ENCODE measurements at places on chromosomes 6 and 20.

- no peak for DNase-seq
Measured at GRCh38 chr20:50308166-50308512, 117.5 kb downstream of the CEBPB start.

DNA sequence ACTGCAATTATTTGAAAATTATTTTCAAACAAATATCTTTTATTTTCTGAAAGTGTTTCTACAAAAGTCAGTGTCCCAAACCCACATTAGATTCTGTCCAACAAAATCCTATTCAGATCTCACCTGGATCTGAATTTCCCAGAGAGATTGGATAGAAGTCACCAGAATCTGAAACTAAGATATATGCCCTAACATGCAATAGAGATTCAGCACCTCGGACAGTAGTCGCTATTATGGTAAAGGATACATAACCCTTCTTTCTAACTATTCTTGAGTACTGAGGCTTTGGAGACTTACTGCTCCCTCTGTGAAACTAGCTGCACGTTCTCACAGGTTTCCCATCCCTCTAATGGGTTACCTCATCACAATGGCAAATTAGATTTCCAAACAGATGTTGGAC lies 151.4 kb downstream of the ID4 start:
- DNase-seq = no peak

DNA sequence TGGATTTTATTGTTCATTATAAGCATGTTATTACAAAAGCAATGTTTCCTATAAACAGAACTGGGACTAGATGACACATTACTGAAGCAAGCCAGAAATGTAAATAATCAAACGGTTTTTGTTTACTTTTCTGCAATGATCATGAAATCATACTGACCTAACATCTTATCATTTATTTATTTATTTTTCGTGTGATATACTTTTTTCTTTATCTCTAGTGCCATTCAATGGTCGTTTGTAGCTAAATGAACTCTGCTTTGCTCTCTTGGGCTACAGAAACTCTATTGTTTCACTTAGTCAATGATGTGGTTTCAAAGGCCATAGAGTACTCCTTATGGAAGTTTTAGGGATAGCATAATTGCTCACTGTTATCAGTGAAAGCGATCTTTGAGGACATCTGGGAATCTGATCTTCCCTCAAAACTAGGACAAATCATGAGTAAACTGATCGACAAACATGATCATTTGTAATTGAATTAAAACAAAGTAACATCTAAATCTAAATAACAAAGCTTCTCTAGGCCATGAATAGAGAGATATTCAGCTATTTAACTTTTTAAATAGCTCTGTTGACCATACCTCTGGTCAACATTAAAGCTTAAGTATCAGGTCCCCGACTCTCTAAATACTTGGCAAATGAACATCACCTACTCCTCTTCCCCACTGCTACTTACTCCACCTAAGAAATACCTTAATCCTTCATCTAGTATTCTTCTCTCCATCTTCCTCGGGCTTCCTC lies 933.4 kb downstream of the TFAP2A start:
- peak; percentile 43 for DNase-seq

GRCh38 chr20:64057628-64058498 lies 5.1 kb upstream of the TCEA2 start:
- peak; percentile 79 for DNase-seq

DNA sequence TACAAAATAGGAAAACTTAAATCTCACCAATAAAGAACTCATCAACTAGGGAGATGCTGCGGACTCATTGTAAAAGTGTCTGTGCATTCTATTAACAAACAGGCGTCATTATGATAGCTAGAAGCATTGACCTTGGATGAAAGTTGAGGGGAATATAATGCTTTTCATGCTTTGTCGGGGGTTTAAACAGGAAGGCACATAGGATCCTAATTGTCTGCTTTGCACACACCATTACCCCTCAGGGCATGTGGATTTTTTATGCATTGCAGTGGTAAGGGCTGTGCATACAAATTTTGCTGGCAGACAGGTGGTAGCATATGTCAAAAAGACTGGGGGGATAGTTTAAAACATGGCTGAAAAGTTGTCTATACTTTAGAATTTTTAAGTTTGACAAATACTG lies 447.9 kb upstream of the PLCB4 start:
- DNase-seq = no peak

DNA sequence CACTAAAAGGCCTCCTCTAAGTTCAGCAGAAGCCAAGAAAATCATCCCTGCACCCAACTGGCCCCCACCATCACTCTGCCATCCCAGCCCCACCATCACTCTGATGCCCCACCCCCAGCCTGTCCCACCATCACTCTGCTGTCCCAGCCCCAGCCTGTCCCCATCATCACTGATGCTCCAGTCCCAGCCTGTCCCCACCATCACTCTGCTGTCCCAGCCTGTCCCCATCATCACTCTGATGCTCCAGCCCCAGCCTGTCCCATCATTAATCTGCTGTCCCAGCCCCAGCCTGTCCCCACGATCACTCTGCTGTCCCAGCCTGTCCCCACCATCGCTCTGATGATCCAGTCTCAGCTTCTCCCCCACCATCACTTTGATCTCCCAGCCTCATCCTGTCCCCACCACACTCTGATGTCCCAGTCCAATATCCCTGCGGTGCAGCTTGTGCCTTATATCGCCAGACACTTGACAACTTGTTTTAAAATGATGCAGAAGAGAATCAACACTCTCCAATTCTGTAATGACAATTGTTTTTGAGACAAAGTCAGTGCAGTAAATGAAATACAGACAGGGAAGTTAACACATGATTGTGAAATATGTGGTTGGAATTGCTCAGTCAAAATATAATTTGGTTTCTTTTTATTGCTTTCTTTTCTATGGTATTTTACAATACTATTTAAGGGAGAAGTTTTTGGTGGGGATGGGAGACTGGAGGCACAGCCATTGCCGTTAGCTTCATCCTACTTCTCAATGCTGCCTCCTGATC lies 100.8 kb downstream of the TNFAIP3 start:
- DNase-seq = peak; percentile 53

DNA sequence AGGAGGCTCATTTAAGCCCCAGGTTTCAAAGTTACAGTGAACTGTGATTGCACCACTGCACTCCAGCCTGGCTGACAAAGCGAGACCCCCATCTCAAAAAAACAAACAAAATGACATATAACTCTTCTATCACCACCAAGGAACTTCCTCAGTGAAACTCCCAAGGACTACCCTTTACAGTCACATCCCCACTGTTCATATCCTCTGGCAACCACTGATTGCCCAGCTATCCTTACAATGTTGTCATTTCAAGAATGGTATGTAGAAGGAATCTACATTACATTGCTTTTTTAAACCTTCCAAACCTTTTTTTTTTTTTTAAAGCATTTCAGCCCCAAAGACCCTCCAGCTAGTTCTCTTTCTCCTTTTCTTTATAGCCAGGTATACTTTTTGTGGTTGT lies 123.1 kb upstream of the CARMIL1 start:
- DNase-seq = no peak

DNA sequence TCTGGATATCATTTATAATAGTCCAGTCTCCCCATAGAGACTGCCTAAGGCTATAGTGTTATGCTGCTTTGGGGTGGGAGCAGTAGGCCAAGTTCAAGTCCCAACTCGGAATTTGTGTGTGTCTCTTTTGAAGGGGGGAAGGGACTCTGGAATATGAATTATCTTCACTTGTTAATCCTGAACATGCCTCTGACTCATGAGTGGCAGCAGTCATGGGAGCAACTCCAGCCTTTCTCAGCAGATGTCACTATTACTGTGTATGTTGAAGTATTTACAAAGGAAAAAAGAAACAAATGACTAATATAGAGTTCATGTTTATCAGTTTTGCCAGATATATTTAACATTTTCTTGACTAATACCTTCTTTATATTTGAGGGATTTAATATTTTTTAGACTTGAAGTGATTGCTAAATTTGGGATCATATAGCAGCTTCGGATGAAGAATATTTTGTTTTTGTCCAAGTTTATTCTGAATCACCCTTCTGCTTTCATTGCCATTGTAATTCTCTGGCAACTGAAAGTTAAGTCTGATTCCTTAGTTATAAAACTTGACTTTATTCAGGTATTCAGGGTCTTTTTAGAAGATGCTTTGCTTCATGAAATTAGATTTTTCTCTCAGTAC lies 23.4 kb downstream of the FAM217A start:
- peak; percentile 85 for DNase-seq

DNA sequence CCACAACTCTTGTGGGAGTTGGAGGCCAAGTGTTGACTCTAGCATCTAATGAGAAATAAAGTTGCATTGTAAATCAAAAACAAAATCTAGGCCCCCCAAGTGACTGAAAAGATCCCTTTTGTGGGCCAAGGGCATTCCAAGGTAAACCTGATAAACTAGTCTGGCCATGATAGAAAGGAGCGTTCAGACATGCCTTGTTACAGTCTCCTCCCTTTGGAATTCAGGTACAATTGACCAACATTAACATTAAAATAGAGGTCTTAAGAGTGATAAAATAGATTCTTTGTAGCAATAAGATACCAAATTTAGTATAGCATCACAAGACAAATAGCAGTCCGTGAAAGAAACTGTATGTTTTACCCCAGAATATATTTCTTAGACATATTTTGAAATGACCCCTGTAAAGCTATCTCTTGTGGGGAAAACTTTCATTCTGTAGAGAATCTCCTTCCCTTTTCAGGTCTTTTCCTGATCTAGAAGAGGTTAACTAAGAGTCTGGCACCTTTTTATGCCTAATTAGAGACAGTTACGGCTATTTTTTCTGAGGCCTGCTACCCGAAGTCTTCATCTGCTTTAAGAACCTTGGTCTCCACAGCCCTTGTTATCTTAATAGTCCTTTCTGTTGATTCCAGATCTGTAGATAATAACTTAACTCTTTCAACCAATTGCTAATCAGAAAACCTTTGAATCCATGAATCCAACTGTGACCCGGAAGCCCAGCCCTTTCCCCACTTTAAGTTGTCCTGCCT lies 495.4 kb upstream of the MMS22L start:
- no peak for DNase-seq

DNA sequence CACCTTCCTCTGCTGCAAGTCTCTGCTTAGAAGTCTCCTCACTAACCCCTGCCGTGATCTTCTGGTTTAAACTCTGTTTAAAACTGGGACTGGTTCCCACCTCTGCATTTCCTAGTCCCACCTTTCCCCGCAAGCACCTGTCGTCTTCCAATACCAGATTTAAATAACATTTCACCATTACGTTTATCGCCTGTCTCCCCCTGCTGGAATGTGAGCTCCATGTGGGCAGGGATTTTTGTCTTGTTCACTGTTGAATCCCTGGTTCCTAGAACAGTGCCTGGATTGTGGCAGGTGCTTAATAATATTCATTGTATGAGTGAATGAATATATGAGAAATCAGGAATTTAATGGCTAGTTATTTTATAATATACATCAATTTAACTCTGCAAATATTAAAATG lies 2.7 kb downstream of the GUCA1A start:
- DNase-seq = no peak

DNA sequence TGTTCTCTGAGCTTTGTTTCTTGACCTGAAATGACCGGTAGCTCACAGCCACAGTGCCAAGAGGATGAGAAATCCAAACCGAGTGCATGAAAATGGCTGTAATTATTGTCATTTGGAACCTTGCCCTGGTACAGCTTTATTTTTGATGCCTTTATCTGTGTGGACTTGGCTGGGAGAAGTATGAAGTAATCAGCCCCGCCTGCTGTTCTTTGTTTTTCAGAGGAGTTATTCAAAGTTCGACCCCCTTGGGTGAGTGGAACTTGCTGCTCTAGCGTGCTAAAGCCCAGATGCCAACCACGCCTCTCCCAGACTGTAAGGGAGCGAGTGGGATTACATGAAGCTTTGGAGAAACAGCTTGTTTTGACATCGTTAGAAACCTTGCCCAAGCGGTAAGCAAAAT lies 48.3 kb downstream of the ECT2L start:
- peak; percentile 29 for DNase-seq

GRCh38 chr6:167056370-167056769 lies 57.2 kb downstream of the CEP43 start:
- no peak for DNase-seq

- DNase-seq = peak; percentile 56
Measured at GRCh38 chr20:46739431-46740213, 30.2 kb downstream of the SLC2A10 start.

GRCh38 chr6:82741996-82742385 lies 323.6 kb downstream of the UBE3D start:
- no peak for DNase-seq

DNA sequence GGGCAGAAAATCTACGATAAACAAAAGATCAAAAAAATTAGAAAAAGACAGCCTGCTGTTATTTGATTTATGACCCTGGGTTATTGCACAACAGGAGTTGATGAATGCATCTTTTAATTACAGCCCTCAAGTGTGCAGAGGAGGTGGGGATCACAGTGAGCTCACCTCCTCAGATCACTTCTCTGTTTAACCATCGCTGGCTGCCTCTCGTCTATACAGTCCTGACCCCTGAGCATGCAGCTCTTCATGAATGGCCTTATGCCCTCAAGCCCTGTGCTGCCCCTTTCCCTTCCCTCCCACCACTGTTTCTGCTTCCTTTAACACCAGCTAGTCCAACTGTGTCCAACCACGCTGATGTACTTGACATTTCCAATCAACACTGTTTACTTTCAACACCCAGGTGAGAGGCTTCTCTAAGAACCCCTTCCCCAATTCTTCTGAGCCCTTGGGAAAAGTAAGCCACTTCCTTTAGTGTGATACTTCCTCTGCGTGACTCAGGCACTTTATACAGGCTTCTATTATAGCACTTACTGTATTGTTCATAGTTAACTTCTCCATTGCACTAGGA lies 60.6 kb upstream of the RIPOR2 start:
- no peak for DNase-seq

- DNase-seq = no peak
Measured at GRCh38 chr20:19071446-19071725, 141.1 kb upstream of the SLC24A3 start.

GRCh38 chr20:5808901-5809300 lies 58.7 kb downstream of the SHLD1 start:
- no peak for DNase-seq

- DNase-seq = no peak
Measured at GRCh38 chr6:167733740-167734661, 92.7 kb upstream of the AFDN start.

DNA sequence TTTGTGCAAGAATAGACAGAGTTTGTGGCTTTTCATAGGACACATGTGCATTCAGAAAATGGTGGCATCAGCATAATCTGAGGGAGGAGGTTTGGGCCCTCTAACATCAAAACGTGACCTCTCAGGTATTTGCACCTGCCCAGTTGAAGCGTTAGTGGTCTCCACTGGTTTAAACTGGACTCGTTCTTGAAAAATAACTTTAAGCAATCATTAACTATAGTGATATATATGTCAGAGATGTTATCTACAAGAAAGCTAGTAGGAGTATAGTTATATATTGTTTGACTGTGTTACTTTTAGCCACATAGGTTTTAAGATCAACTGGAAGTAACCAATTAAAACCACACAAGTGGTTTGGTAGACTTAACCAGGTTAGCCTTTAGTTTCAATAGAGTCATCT lies 607.4 kb downstream of the MAFB start:
- no peak for DNase-seq

DNA sequence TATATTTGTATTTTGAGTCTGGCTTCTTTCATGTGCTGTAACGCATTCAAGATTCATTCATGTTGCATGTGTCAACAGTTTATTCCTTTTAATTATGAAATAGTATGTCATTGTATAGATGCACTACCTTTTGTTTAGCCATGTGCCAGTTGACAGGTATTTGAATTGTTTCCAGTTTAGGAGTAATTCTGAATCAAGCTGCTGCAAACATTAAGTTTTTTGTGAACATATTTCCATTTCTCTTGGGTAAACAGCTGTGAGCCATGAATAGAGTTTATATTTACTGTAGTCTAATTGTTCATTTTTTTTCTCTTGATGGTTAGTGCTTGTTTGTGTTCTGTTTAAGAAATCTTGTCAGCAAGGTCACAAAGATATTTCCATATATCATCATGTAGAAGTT lies 142.4 kb upstream of the RIPOR2 start:
- DNase-seq = no peak

GRCh38 chr20:44436393-44436792 lies 39.3 kb upstream of the TTPAL start:
- no peak for DNase-seq

Measured in foreskin fibroblast (primary cell).